ENCODE measurements at places on chromosomes 7 and 10. TPM values are rescaled to one million over a fixed set of nuclear protein-coding genes. Genes with fewer than 3 reads are reported as not detected.

DNA sequence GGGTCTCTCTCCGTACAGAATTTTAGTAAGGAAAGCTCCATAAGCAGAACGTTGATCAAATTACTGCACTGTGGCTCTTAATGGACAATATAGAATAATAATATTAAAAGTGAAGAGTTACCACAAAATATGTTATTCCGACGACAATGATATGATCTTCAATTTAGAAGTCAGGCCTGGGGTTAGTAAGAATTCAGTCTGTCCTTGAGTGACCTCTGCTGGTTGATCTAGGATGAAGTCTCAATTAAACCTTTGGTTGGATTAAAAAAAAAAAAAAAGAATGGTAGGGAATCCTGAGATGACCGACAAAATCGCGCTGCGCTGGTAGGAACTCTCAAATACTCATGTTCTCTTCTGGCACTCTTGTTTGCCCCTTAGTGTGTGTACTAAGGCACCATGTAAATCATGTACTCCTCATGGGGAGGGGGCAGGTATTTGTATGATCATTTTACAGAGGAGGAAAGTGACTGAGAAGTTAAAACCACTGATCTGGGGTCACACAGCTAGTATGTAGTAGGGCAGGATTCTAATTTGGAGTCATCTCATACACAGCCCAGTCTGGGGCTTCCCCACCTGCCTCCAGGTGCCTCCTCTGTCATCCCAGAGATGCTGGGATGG lies 161.3 kb upstream of the NPVF start:
- H3K4me3 ChIP-seq: no peak overlapping the region
- H3K27me3 ChIP-seq: peaks cover 22% of the 10 kb centered on the region
- no peaks in the 10 kb centered on the region for H3K36me3 ChIP-seq
- no peaks in the 10 kb centered on the region for H3K4me1 ChIP-seq

- H3K4me1 ChIP-seq: peaks cover 6% of the 10 kb centered on the region
- peaks cover 3% of the 10 kb centered on the region for H3K36me3 ChIP-seq
- no peak for DNase-seq
- H3K27me3 ChIP-seq: peaks cover 28% of the 10 kb centered on the region
- H3K27ac ChIP-seq: no peak overlapping the region
These were observed 198.1 kb upstream of the STK17A start for GRCh38 chr7:43384616-43385308.

DNA sequence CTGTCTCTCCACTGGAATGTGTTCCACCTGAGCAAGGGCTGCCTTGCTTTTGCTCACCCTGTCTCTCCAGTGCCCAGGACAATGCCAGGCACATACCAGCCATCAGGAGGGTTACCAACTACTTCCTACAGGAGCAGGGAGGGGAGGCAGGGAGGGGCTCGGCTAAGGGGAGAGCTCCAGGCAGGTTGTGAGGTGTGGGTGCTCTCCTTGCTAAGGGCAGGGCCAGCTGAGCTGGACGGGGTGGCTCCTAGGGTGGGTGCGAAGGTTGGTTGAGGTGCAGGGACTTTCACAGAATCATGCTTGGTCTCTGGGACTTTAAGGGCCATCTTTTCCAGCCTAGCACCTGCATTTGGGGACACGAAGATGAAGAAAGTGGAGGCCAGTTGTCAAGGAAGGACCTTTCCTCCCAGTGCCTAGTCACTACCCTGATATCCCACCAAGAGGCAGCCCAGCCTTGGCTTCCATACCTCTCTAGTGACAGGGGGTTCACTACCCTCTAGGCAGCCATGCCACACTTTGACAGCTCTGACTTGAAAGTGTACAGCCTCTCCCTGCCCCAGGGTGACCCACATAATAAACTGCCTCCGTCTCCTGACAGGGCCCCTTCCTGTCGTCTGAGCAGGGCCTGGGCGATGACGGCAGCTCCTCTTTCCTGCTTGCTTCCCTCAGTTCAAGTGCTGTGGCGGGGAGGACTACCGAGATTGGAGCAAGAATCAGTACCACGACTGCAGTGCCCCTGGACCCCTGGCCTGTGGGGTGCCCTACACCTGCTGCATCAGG lies 46.5 kb downstream of the TSPAN15 start:
- DNase-seq: no peak
- no peak overlapping the region for H3K27ac ChIP-seq
- H3K27me3 ChIP-seq: no peaks in the 10 kb centered on the region
- no peaks in the 10 kb centered on the region for H3K36me3 ChIP-seq
- no peaks in the 10 kb centered on the region for H3K4me1 ChIP-seq

GRCh38 chr7:122136078-122136477 lies 8.0 kb downstream of the AASS start:
- no peak for DNase-seq
- H3K36me3 ChIP-seq: no peaks in the 10 kb centered on the region
- H3K27me3 ChIP-seq: peaks cover 6% of the 10 kb centered on the region
- no peak overlapping the region for H3K27ac ChIP-seq
- no peak overlapping the region for H3K4me3 ChIP-seq
- H3K4me1 ChIP-seq: peaks cover 13% of the 10 kb centered on the region

DNA sequence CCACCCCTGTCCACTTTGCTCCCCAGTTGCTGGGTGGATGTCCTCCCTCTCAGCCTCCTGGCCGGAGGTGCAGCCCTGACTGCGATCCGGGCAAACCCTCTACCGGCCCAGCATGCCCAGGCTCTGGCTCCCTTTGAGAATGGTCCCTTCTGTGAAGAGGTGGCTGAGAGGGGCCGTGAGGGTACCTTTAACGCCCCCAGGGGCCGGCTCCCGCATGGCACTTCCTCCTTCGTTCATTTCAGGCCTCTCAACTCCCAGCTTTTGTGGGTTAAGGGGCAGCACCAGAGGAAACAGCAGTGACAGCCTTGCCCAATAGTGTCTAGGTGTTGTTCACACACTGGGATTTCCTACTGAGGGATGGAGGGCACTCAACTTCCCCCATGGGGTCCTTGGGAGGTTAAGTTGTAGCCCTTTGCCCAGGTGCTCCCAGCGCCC lies 33.2 kb upstream of the HABP2 start:
- no peak for DNase-seq
- no peaks in the 10 kb centered on the region for H3K36me3 ChIP-seq
- H3K27me3 ChIP-seq: peaks cover 15% of the 10 kb centered on the region
- no peaks in the 10 kb centered on the region for H3K4me1 ChIP-seq
- no peak overlapping the region for H3K4me3 ChIP-seq

Gene FRMD4A
- total RNA-seq: 7.1 TPM

Gene PRSS1
- not detected for total RNA-seq

Gene CPA5
- 3.6 TPM for total RNA-seq

Gene PNLIPRP2
- not detected for total RNA-seq

Gene CPXM2
- not detected for total RNA-seq
